Ovary (tissue), 10 donors: ENCODE measurements at places on chromosomes 6 and 20.

DNA sequence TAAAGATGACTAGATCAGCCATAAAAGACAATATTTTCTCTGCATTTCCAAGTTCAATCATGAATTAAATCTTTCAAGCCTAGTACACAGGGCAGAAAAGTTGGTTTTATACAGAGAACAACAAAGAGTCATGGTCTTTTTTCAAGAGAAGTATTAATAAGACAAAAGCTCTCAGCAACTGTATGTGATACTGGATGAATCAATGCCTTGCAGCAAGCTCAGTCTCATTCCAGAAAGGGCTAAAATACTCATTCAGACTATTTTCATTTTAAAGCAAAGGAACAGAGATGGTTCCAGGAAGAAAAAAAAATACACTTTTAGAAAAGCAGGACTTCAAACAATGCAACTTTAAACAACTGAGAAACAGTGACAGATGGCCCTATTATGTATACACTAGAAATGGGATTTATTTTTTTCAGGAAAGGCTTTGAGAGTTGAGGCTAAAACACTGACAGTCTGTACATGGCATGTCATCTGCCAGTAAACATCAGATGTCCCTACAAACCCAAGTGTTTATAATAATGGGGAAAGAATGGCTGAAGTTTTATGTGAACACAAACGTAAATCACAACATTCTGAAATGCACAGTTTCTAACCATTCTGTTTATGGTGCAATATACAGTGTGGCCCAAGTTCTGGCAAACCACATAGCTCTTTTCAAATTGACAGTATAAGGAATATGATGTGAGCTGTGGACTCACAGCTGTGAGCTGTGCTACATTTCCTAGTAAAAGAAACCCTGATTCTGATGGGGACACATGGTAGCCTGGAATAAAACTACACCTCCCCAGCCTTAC, 114.3 kb upstream of the DST start:
- no peak for DNase-seq

DNA sequence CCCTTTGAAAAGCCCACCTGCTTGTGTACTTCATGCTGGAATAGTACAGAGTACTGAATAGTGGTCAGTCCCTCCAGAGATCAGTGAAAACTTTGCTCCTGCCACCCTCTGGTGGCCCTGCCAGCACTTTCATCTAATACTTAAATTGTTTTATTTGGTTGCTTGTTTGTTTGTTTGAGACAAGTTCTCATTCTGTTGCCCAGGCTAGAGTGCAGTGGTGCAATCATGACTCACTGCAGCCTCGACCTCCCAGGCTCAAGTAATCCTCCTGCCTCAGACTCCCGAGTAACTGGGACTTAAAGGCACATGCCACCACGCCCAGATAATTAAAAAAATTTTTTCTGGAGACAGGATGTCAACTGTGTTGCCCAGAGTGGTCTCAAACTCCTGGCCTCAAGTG, 9.1 kb downstream of the FAM83D start:
- DNase-seq, result no peak

DNA sequence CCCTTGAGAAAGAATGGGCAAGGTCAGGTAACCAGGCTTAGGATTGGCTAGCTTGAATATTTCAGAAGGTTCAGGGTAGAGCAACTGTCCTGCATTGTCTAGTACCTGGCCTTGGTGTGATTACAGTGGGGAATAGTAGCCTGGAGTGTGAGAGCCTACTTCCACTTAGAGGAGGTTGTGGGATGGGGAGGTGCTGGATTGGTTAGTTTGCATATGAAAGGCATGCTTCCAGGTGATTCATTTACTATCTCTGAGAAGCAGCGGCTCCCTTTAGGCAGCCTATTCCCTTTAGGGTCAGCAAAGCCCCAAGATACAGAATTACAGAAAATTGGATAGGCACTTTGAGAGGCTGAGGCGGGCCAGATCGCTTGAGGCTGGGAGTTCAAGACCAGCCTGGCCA, 25.0 kb upstream of the SCGN start:
- DNase-seq, result no peak

- DNase-seq, result no peak
These were observed 8.9 kb downstream of the RWDD1 start for GRCh38 chr6:116580198-116580597.

DNA sequence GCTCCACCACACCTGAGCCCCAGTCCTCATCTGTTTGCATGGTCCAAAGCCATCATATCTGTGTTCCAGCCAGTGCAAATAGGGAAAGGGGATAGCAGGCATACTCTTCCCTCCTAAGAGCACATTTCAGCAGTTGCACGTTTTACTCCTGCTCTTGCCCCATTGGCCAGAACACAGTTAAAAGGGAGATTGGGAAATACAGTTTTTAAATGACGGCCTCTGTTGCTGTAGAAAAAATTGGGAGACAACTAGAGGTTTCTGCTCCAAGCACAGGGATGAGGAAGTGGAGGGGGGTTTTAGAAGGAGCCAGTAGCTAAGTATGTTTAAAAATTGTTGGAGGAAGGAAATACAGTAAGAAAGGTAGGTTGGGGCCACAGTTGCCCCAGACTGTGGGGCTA, 14.6 kb upstream of the STK35 start:
- no peak for DNase-seq

DNA sequence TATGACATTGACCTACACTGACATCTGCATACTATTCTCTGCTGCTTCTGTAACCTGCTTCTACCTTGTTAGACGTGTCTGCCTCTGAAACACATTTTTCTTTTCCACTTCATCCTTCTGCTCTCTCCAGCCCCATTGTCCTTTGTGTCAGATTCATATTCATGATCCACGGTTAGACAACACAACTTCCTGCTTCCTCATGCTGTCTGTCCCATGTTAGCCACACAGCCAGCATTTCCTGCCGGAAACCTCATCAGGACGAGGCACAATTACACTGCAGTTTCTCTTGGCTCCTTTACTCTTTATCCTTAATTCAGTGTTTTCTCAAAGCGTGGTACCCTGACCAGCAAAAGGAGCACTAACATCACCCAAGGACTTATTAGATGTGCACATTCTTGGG, 150.2 kb downstream of the TBC1D7 start:
- no peak for DNase-seq

GRCh38 chr6:110326057-110326456, 32.1 kb downstream of the METTL24 start:
- DNase-seq, result no peak

GRCh38 chr20:64082126-64082731, 2.0 kb downstream of the LKAAEAR1 start:
- no peak for DNase-seq

DNA sequence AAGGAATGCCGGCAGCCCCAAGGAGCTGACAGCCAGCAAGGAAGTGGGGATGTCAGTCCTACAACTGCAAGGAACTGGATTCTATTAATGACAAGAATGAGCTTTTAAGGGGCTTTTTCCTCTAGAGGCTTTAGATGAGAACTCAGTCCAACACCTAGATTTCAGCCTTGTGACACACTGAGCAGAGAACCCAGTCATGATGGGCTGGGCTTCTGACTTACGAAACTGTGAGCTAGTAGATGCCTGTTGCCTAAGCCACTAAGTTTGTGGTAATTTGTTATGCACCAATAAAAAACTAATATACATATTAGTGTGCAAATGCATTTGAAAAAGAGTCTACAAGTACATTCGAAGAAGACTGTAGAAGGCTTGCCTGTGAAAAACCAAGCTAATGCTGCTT, 263.3 kb downstream of the SOX4 start:
- no peak for DNase-seq

DNA sequence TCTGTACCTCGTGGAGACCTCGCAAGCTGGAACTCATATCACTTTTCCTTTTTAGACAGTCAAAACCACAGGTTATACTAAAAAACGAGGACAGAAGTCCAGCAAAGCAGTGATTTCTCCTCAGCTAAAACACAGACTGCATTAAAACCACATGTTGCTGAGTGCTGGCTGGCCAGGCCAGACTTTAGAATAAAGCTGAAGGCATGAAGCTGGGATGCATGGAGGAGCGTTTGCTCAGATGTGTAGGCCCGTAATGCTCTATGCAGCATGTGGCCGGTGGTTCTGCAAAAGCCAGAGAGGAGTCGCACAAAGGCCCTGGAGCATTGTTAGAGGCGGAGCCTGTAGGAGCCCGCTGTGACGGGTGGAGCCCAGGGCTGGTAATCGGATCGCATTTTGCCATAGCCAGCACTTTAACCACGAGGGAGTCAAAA, 83.6 kb downstream of the SMOC2 start:
- DNase-seq, result no peak

DNA sequence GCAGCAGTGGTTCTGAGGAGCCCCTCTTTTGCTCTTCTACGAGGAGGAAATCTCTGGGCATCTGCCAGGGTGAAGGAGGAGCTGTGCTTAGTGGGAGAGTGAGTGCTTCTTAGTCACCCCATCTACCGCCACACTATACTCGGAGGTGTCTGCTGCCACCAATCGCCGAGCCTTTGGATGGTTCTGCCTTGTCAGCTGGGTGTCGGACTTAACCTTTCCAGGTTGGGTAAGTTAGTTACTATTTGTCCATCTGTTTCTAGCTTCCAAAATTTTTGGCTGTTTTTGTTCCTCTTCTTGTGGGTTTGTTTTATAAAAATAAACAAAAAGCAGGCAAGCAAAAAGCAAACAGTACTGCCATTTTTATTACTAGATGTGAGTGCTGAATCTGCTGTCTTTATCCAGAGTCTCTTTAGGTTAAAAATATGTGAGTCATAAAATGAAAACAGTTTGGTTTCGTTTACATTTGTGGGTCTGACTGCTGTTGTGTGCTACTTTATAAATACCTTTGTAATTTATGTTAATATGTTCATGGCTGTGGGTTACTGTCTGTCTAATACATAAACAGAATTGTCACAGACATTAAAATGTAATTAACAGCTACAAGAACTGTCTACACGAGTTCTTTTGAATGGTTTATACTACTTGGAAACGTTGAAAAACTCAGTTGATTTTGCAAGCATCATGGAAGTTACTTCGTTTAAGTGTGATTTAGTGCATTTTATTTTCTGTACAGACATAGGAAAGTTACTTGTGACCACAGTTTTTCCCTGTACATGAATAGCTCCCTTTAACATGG, 89.2 kb downstream of the ARID1B start:
- no peak for DNase-seq

DNA sequence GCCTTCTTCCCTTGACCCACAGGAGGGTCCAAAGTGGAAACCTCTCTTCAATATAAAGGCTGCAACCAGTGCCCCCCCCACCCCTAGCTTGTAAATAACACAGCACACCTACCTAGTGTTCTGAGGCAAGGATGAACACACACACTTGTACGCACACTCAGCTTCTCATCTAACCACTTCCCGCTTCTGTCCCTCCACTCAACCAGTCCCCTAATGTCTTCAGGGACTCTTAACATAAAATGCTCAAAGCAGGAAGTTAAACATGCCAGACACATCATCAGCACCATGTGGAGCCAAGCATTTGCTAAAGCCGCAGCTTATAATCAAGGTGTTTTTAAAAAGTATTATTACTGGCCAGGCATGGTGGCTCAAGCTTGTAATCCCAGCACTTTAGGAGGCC, 35.3 kb downstream of the FOXQ1 start:
- DNase-seq, result no peak

- DNase-seq, result no peak
These were observed 100.9 kb downstream of the TMEM200A start for GRCh38 chr6:130466748-130467061.

DNA sequence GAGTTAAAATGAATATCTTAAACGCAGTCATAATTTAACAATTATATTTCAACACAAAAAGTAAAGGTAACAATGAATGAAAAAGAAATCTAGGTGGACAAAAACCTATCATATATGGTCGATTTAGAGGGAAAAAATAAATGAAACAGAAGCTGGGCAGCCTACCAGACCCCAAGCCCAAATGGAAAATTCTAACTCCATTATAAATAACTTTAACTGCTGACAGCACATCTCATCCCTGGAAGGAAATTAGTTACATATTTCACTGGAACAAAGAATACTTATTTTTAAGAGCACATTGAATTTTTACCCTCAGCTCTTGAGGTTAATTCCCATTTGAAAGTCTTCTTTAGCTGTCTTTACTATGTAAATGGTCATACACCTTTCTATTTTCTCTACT, 39.1 kb downstream of the COL12A1 start:
- DNase-seq, result no peak

DNA sequence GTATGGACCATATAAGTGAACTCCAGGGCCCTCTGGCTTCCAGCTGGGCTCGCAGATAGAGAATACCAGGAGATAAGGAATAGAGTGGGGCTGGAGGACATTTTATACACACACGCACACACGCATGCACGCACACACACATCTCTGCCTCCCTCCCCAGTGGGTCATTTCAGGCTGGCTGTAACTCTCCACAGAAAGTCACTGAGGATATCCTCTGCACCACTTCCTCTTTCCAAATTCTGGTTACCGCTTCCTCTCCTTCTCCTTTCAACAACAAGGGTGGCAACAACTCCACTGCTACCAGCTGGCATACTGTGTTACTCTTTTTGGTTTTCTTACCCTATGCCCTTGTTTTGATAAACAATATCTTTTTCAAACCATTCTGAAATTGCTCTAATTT, 280.2 kb downstream of the COL12A1 start:
- no peak for DNase-seq

DNA sequence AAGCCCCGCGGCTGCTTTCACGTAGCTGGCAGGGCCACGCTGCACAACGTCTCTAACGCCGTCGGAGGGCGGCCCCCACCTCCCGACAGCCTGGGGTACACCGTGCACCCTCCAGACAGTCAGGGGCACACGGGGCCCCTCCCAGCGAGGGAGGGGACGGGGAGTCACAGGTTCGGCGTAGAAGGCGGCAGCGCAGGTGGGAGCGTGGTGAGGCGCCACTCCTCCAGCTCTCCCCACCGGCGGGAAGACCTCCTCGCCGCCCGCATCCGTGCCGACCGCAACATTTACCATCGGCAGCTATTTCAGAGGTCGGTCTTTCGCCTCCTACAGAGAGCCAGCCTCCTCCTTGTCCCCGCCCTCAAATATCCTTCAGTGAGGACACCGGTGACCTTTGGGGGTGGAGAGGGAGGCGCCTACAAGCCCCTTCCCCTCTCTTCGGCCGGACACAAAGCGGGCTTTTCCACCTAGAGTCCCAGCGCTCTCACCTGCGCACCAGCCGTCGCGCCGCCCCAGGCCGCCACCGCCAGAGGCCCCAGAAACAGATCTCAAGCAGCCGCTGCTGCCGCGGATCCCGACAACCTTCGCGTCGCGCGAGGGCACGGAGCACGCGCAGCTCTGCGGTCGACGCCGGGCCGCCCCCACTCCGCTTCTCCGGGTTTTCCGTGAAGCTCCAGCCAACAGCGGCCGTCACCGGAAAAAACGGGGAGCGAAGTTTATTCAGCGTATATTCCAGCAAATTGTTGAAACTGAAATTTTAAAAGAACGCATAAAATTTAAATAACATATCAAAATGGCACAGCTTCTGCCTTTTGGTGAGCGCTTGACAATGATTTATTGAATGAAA, at the start of gene MKKS:
MKKS (minus strand) TSS at position 600 of the 844 bp plus-strand sequence. CDS start 20,708 bp downstream, outside the sequence.
- peak; percentile 92 for DNase-seq

- DNase-seq, result no peak
These were observed 13.6 kb upstream of the SPAG4 start for GRCh38 chr20:35601990-35602389.

DNA sequence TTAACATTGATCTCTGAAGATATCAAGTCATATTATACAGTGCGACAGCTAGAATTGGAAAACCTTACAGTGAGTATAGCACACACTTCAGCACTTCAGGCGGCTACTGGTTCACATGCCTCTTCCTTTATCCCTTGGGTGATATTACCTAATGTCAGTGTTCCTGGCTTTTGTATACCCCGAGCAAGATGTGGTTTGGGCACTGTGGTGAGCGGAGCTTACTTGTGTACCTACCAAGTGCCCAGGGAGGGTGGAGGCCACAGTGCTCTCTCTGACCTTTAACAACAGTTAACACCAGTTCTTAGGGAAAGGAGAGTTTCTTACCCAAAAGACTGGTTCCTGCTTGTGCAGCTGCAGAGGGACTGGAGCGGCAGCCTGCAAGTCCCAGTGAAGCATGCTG, 64.4 kb downstream of the PTPN1 start:
- DNase-seq, result no peak
